ENCODE measurements at places on chromosomes 7 and 10. TPM values are rescaled to one million over a fixed set of nuclear protein-coding genes. Genes with fewer than 3 reads are reported as not detected.

BAG3 gene
- 2.2 TPM for total RNA-seq

OR2A12 gene
- total RNA-seq, result not detected

DNA sequence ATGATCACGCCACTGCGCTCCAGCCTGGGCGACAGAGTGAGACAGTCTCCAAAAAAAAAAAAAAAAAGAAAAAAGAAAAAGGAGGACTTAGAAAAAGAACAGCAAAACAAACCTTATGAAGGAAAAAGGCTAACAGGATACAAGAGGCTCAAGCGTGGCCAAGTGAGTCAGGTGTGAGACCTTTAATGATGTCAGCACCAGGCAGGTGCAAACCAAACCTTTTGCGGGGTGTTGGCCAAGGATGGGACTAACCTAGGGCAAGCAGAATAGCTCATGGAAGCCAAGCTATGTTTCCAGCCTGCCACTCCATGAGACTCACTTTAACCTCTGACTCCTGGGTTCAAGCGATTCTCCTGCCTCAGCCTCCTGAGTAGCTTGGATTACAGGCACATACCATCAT lies 11.3 kb upstream of the GNA12 start:
- no peak for DNase-seq

DNA sequence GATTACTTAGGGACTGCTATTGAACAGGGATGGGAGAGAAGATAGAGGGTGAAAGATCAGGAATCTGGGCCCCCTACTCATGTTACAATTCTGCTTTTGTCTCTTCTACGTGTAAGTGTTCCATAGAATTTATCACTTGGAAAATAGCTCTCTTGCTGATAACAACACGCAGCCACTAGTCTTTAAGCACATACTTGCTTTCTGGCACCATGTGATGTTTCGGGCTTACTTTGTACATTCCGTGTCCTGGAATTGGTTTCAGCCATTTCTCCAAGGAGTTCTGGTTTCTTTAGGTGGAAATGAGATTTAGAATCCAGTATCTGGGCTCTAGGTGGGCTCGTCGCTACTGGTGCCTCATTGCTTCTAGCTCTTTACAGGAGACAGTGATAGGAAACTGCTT lies 59.7 kb downstream of the TFAM start:
- DNase-seq, result no peak

- no peak for DNase-seq
Measured at GRCh38 chr7:18226598-18226997, 199.0 kb upstream of the PRPS1L1 start.

- no peak for DNase-seq
Measured at GRCh38 chr7:155372782-155373358, 75.2 kb downstream of the INSIG1 start.

- DNase-seq, result no peak
Measured at GRCh38 chr7:108603656-108604306, 34.1 kb downstream of the DNAJB9 start.

DNA sequence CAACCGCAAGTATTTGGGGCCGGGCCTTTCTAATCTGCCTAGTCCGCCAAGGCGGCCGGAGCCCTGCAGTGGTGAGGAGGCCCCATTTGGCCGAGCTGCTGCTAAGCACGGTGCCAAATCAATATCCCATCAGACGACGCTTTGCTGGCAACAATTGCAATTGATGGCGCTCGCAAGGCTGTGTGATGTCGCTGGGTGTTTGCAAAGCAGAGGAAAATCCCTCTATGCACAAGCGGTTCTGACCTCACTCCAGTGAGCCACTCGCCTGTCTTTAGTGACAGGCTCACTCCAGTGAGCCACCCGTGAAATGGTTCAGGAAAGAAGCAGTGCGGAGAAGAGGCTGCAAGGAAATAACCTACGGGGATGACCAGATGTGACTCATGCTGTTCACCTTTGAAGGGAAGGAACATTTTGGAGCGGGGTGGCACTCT lies 18.3 kb upstream of the PDE1C start:
- DNase-seq, result no peak

All from liver (tissue), 10 donors.